ENCODE measurements at places on chromosomes 4 and X.

- DNase-seq, result peak; percentile 50
Measured at GRCh38 chr4:127698789-127699200, 31.4 kb upstream of the SLC25A31 start.

DNA sequence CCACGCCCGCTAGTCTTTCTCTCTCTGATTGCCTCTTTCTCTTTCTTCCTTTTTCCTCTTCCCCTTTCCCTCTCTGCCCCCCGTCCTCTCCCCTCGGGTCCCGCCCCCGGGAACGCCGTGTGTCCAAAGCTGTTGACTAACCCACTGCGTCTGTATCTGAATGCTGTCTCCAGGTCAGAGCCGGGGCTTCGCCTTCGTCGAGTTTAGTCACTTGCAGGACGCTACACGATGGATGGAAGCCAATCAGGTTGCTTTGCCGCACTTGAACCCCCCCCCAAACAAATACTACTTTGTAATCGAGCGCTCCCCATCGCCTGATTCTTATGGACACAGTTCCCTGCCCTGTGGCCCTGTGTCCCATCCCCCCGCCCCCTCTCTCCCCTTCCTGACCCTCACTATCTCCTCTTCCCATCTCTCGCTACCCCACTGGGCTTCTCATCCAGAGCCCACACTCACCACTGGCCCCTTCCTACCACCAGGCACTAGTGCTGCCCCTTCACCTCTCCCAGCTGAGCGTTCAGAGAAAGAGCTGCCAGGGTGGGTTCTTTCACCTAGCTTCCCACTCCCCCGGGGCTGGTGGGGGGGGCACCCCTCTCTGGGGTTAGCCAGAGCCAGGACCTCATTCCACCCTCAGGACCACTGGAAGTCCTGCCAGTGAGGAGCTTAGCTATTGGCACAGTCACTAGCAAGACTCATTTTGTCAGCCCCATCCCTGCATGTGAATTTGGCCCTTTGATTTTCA lies 18.6 kb upstream of the UBA1 start:
- no peak for DNase-seq

DNA sequence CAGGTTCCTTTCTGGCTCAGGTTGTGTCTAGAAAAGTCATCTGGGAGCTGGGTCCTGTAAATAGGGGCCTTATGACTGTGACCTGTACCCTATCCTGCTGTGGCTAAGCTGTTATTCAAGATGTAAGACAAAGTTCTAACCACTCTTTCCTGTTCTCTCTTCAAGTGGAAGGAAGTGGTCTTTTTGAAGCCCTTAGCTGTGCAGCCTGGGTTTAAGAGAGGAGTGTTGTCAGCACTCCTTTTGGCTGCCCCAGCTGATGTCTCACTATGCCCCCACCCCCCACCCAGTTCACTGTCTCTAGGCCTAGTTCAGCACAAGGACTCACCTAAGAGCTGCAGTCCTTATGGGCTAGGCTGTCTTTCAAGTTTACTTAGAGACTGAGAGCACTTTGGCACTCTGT lies 1069.5 kb downstream of the FAM133A start:
- DNase-seq, result no peak

DNA sequence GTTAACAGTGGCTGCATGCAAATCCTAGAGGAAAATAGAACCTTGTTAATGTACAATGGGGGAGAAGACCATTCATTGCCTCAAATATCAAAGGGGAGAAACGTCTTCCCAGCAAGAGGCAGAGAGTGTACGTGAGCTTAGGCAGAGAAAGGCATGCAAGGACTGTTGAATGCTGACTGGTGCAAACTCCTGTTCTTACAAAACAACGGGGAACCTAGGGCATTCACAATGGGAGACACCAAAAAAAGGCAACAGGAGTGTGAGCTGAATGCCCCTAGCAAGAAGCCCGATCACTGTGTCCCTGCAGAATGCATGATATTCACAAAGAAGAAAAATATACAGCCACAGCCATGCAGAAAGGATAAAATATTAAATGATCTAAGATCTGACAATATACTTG lies 184.9 kb downstream of the NSUN7 start:
- no peak for DNase-seq

DNA sequence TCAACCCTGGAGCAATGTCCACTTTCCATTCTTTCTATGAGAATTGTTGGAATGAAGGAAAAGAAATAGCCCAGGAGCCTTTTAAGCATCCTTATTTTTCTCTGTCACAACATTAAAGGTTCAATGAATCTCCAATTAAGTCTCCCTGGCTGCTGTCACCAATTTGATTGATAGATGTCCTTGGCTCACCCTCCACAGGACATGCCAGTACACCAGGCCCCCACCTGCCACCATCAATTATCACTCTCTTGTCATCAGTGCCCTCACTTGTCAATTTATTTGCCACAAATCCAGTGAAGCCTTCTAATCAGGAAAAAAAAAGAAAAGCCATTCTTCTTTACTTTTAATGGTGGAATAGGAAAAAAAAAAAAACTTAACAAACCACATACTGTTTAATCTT lies 453.6 kb downstream of the CENPC start:
- no peak for DNase-seq

DNA sequence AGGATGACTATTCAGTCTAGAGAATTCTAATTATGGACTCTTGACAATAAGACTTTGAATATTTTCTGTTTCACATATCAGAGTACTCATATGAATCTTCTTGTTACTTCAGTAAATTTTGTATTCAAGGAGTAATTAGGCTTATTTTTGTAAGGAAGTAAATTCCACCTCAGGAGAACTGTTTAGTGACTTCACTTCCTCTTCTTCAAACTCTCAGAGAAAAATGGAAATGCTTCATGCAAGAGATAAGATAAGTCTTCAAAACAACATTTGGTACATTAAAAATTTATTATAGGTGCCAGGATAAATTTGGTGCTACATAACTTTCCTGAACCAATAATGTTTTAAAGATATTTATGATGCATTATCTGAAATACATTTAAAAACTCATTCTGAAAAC lies 1421.9 kb downstream of the PCDH7 start:
- DNase-seq, result no peak

DNA sequence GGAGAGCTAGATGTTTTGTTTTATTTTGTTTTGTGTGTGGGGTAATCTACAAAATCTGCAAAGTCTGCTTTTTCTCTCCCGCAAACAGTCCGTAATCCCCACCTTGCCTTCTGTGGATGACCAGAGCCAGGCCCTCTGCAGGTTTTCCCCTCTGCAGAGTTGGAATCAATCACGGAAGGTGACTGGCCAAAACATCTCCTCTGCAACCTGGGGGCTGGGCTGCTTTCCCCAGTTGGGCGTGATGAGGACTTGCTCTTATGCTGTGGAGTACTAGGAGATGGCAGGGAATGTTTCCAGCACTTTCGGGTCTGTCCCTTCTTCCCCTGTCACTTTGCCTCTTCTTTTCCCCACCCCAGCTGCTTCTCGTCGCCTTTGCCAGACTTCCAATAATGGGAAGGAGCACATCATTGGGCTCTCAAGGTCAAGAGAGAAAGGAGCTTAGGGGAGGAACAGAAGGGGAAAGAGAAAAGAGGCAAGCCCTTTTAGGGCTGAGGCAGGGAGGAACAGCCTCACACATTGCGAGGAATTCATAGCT lies 1.1 kb downstream of the TMEM35A start:
- DNase-seq, result no peak

DNA sequence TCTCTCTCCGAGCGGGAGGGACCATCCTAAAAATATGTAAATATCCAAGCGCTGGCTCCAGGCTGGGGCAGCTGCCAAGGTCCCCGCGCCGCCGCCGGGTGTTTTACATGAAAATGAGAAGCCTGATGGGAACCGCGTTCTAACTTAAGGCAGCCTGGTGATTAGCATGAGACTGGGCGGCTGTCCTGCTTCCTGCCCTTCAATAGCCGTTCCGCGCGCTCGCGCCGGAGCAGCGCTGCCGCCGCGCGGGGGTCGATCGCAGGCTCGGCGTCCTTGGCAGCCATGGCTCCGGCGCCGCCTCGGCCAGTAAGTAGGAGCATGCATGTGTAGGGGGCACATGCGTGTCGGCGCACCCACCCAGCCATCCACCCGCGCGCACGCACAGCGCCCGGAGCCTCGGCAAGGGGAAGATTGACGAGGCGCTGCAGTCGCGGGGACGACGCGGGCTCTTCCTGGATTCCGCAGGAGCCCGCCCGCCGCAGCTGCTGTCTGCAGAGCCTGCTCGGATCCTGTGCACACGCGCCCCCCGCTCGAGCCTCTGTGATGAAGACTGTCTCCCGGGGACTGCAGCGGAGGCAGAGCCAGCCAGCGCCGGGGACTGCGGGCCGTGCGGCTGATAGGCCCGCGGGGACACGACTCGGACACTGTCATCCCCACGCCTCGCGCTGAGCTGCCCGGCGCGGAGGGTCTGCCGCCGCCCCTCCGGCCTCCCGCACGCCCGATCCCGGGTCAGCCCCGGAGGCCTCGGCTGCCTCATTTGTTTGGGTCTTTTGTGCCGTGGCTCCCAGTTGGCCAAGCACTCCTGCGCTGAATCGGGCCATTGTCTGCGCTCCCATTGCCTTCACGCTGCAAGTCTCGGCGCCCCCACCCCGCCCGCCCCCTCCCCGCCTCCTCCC lies 734 bp downstream of the STOX2 start:
- no peak for DNase-seq

DNA sequence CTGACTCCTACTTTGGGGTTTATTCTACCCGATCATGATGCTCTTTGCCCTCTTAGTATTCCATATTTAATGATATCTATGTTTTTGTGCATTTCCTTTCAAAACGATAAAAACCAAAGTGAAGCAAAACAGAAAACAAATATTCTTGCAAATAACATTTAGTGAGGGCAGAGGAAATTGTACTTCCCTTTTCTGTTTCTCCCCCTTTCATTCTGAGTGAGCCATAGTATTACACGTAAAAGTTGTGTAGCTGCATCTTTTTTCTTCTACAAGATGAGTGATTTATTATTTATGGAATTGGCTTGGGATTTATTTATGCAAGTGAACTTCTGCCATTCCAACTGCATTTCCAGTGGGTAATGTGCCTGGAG lies 109.9 kb downstream of the AFF2 start:
- no peak for DNase-seq

GRCh38 chrX:8988446-8988845 lies 45.5 kb downstream of the FAM9B start:
- no peak for DNase-seq

GRCh38 chrX:40391662-40392061 lies 189.1 kb upstream of the ATP6AP2 start:
- DNase-seq, result no peak

DNA sequence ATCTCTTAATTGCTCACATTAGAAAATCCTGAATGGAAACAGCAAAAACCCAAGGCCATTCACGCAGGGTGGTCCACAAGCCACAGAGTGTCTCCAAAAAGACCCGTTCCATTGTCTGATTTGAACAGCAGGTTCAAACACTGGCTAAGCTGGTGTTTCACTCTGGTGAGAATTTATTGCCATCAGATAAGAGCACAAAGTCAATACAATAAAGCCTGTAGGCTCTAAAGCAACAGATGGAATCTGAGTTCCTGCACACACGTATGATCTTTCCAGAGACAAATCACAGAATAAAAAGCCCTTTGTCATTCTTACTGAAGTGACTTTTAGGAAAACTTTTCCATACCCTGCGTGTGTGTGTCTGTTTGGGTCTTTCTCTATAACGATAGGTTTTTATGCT lies 5.1 kb upstream of the SFRP2 start:
- no peak for DNase-seq

DNA sequence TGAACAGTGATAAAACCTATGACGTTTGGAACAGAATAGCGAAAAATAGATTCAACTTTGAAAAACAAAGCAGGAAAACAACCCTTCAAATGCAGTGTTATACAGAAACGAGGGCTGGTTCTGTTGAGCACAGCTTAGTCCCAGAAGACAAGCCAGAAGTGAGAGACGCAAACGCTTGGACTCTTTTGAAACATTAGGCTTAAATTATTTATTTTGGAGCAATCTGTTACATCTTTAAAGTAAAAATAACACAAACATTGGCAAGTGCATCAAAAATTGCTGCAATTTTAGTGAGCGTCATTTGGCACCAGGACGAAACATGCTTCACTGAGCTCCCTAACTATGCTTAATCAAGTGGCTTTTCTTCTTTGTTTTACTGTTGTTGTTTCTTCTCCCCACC lies 63.5 kb downstream of the ENPP6 start:
- no peak for DNase-seq

DNA sequence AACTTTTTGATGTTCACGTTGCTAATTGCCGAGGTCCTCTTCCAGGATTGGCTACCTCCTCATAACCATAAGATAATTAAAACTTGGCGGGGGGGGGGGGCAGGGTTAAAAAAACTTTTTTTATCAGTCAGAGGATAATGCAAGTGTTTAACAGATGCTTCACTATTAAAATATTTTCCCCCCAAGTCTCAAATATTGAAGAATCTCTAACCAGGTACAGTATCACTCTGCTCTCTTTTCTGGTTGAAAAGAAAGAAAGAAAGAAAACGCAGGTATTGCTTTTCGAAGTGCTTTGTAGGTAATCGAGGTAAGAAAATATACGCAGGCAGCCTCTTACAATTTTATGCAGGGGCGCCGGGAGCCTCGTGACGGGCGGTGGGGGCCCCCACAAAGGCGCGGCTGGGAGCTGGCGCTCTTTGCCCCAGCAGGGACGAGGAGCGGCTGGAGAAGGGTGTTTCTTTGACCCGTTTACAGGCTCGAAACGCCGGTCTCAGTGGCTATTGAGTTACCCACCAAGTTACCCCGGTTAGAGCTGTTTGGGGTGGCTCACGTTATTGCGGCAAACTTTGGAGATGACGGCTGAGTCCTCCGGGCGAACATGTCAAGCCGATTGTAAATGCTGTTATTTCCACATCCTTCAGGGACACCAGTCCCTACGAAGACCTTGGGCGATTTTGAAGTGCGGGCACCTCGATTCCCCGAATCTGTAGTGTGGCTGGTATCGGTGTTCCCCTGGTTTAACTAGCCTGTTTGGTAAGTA lies 477 bp upstream of the HAND2 start:
- no peak for DNase-seq

DNA sequence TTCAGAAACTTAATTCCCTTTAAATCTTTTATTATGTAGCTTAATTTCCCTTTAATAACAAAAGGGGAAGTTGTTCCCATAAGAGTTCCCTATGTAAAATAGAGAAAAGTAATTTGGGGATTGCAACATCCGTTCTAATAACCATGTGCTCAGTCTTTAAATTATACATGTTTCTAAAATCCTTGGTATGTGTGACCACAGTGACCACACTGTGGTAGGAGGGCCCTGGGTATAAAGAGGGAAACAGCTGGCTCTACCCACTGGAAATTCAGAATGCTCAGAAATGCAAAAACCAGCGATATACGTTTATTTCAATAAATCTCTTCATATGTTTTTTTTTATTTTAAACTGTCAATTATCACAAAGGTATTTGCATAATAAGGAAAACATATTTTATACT lies 219.1 kb downstream of the FGF13 start:
- DNase-seq, result no peak

DNA sequence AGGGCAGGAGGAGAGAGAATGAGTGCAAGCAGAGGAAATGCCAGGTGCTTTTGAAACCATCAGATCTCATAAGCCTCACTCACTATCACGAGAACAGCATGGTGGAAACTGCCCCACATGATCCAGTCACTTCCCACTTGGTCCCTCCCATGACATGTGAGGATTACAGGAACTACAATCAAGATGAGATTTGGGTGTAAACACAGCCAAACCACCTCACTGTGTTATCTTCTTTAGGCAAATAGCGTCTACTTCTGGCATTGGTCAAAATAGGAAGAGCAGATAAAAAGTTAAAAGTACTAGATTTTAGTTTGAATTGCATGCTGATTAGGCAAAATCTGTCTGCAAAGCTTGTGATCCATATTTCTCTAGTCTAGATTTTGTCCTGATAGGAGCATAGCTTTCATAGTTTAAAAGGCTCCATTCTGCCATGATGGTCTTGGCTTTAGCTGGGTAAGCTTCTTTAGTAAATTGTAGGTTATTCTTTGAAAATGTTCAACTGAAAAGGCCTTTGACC lies 267.5 kb downstream of the NKX6-1 start:
- DNase-seq, result no peak

- no peak for DNase-seq
Measured at GRCh38 chrX:129781134-129781672, 1.5 kb downstream of the SASH3 start.
